ENCODE measurements at places on chromosomes 3 and 15.

DNA sequence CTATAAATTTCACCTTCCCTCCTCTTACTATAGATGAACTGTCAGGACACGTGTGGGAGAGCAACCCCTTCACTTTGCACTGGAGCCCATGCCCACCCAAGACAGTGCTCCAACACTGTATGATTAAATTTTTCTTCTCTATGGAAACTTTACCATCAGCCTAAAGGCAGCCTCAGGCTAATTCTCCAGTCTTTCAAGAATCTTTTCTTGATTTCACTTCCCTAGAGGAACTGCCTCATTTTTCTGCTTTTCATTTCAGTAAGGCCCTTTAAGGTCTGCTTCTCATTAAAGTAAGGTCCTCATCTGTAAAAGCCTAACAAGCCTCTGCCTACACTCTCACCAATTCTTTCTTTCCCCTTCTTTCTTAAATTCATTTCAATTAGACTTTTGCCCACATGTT, 137.3 kb downstream of the KCNMB2 start:
- no peak for DNase-seq

- DNase-seq: no peak
These were observed 678.1 kb upstream of the CCDC54 start for GRCh38 chr3:106699122-106699521.

- DNase-seq: no peak
These were observed 349.8 kb upstream of the TPRG1 start for GRCh38 chr3:188822004-188822403.

GRCh38 chr3:143242101-143242500, 122.5 kb downstream of the CHST2 start:
- DNase-seq: no peak

GRCh38 chr15:20341901-20342600, 199.5 kb downstream of the GOLGA6L6 start:
- DNase-seq: peak; percentile 58

GRCh38 chr3:139607257-139608107, 67.9 kb upstream of the RBP1 start:
- no peak for DNase-seq

DNA sequence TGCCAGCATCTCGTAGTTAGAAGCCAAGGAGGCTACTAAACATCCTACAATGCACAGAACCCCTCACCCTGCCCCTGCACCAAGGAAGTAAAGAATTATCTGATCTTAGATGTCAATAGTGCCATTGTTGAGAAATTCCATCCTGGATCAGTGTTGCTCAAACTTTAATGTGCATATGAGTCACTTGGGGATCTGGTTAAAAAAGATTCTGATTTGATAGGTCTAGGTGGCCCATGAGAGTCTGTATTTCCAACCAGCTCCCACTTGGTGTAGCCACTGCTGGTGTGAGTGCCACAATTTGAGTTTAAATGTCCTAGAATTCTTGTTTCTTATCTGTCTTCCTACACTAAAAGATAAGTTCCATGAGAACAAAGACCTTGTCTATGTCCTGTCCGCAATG, 43.7 kb downstream of the TMEM45A start:
- no peak for DNase-seq

DNA sequence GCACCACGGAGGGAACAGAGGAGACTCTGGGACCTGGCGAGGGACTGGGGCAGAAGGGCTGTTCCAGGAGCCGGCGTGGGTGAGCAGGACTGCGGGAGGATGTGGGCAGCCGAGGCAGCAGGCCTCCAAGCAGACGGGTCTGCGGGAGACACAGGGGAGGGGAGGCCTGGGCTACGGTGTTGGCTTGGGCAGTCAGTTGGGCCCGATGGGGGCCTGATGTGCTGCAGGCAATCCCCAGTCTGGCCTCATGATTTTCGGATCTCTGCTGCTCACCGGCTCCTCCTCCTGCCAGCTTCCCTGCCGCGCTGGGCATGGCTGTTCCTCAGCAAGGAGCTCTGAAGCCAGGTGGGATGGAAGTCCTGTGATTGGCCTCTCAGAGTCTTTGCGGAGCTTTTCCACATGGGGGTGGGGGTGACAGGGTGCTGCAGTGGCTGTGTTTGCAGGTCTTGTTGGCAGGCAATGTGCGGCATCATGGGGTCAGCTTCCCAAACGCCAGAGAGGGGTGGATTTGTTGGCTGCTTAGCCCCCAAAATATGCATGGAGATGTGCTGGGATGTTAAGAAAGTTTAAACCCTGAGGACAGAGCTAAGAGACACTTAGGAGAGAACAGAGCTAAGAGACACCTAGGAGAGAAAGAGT, 19.3 kb downstream of the MINAR1 start:
- no peak for DNase-seq

- no peak for DNase-seq
These were observed 75.0 kb downstream of the NR2E3 start for GRCh38 chr15:71885390-71885789.

GRCh38 chr3:186639778-186640472, at the start of gene FETUB:
Gene FETUB (plus strand): TSS chr3:186640399. CDS start chr3:186640461, 62 bp downstream.
- DNase-seq: no peak

GRCh38 chr3:57557085-57557537, 1.0 kb downstream of the PDE12 start:
- DNase-seq: no peak

GRCh38 chr3:175082631-175083030, 223.5 kb downstream of the NAALADL2 start:
- no peak for DNase-seq

GRCh38 chr15:44738340-44738984, 2.1 kb downstream of the TRIM69 start:
- DNase-seq: no peak

- no peak for DNase-seq
These were observed 80.5 kb downstream of the CRTC3 start for GRCh38 chr15:90610190-90610589.

- no peak for DNase-seq
These were observed 53.4 kb upstream of the POMGNT2 start for GRCh38 chr3:43159131-43159875.

DNA sequence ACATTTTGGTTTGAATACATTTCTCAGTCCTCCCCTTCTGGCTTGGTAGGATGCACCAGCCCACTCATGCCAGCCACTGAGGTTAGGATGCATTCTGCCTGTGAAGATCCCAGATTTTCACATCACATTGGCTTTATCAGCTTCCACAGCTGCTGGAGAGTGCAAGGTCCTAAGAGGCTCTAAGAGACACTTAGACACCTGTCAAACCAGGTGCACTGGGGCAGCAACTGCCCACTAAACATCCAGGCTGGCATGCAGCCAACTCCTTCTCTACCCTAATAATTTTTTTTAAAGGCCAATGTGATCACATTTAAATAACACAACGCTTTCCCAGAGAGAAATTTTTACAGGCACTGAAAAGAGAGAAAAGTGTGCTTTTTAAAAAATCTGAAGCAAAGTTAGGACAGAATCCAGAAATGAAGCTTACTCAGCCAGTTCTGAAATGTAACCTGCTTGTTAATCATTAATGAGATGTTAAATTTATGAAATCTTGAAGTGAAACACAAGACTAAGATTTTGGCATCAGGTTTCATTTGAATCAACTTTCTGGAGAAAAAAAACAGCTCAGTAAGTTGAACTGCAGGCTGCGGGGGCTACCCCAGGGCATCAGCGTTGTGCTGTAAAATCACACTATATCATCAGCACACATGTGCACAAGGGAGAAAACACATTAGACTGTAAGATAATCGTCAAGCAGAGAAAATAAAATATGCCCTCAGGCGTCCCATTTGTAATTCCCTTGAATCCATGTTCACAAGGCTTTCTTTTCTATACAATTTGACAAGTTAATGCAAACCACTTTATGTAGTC, 312.9 kb downstream of the ZBBX start:
- no peak for DNase-seq

DNA sequence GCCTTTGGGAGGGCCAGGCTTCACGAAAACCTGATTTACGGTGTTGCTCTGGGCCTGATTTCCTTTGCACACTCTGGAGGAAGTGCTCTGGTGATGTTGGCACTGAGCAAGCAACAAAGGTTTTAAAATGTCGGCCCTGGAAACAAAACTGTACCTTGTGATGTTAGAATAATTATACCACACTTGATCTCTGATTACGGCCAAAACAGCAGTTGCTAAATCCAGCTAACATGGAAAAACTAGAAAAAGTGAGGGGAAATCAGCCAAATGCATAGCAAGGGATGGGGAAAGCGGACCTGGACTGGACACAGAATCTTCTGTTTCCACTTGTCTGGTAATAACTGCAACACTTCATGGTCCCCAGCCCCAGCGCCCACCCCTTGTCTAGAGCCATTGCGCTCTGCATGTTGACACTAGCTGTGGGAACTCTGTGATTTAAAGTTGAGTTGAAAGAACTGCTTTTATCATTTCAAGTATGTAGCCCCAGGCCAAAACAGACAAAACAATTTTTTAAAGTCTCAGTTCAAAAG, 120.1 kb downstream of the VGLL4 start:
- no peak for DNase-seq

- no peak for DNase-seq
These were observed 1.0 kb downstream of the SNX1 start for GRCh38 chr15:64096668-64097384.

GRCh38 chr15:63881431-63881830, 47.7 kb upstream of the HERC1 start:
- DNase-seq: no peak

- no peak for DNase-seq
These were observed 91.5 kb upstream of the MEF2A start for GRCh38 chr15:99473981-99474906.

- DNase-seq: no peak
These were observed 13.5 kb downstream of the SNX33 start for GRCh38 chr15:75661100-75661755.

DNA sequence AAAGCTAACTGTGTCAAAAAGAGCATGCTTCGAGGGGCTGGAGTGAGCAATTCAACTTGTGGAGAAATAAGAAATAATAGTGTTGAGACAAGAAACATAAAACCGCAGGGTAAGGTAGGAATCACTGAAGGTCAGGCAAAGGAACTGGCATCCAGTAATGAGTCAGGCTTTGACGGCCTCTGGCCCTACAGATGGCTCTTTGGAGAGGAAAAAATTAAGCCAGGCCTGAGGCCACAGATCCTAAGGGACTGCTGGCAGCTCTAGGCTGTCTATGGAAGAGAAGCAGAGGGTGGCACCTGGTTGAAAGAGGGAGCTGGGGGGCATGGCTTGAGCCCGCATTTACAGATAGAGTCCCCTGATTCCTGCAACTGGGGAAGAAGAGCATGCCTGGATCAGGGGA, 28.6 kb upstream of the ZSCAN2 start:
- DNase-seq: no peak

GRCh38 chr15:90212221-90213098, 11.3 kb downstream of the SEMA4B start:
- no peak for DNase-seq

DNA sequence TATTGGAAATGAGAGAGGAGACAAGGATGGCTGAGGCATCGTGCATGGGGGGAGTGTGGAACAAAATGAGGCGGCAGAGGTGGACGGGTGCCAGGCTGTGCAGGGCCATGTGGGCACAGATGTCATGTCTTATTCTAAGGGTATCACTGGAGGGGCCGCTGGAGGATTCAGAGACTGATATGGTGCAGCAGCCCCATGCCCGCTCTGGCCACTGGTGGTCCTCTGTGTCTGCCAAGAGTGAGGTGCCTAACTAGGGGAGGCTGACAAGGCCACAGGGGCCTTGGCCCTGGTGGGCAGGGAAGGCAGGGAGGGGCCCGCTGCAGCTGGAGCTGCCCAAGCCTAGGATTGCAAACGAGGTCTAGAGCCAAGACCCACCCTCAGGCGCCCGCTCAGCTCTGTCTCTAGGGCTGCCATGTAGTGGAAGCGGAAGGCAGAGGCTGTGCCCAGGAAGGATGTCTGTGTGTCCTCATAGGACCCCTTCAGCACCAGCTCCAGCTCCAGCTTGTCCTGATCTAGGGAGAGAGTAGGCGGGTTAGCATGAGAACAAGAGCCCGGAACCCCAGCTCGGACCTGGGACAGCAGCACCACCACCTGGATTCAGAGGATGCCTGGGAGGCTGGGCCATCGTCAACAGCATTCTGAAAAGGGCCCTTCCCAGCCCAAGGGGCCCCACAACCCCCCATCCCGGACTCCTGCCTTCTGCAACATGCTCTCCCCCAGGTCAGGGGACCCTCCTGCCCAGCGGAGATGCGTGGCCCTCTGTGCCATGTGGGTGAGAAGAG, 11.3 kb downstream of the PLA2G4D start:
- DNase-seq: no peak

GRCh38 chr3:4601892-4602291, 108.7 kb downstream of the ITPR1 start:
- DNase-seq: no peak
